ENCODE measurements at places on chromosomes 1 and 21. TPM values are rescaled to one million over a fixed set of nuclear protein-coding genes. Genes with fewer than 3 reads are reported as not detected.

- DNase-seq, result no peak
Measured at GRCh38 chr1:160865337-160865736, 2.6 kb upstream of the CD244 start.

DNA sequence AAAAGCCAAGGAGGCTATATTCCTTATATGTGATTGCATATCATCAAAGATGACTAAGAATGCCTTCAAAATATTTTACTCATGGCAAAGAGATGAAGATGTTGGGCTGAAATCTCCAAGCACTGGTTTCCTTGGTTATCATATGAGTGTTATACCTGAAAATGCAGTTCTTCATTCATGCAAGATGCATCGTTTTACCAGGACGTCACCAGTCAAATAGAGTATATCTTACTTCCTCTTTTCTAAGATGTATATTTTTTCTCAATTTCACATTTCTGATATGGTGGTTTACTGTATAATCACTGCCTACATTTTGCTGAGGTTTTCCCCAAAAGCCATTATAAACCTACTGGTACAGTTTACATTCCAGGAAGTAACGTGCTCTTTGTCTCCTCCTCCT is 1085.7 kb downstream of the NCAM2 start:
- no peak for DNase-seq

- DNase-seq, result peak; percentile 87
Measured at GRCh38 chr1:184296466-184297243, 90.2 kb upstream of the C1orf21 start.

Gene KRTAP20-3
- not detected for total RNA-seq

- no peak for DNase-seq
Measured at GRCh38 chr1:175708787-175709186, 34.6 kb downstream of the TNR start.
